Astrocyte (in vitro differentiated cells and primary cell): ENCODE measurements at places on chromosomes 16 and 17.
A peak's percentile ranks its signal among the peaks of the same experiment; 100 is the strongest.

GRCh38 chr16:24119807-24120206 lies 136.3 kb upstream of the CACNG3 start:
- no peak for DNase-seq

- DNase-seq = no peak
These were observed 757 bp downstream of the ORMDL3 start for GRCh38 chr17:39926588-39927100.

DNA sequence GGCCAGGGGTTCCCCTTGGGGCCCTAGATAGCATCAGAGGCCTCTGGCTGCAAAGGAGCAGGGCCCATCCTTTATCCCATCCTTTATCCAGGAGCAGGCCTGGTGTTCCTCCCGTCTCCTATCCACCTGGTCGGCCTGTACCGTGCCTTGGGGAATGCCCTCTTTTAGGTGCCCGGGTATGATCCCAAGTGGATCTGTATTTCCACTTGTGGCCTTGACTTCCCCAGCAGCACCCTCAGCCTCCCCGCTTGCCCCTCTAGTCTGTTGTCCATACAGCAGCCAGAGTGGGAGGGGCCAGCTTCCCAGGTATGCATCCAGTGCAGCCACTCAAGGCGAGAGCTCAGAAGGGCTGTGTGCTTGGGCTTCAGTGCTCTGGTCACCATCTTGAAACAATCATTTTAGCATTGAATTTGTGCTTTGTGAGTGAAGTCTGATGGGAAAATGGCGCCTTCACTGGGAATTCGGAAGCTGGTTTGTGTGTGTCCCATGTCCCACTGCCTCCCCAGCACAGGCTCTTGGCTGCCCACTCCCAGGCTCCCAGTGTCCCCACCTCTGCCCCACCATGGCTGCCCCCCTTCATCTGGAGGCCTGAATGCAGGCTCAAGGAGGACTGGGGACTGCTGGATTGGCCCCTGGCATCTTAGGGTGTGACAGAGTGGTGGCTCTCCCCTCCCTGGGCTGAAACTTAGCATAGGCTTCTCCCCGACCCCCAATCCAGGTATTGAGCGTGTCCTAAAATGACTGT lies 3.3 kb upstream of the RNF112 start:
- DNase-seq = no peak

GRCh38 chr17:17818088-17818526 lies 18.7 kb downstream of the SREBF1 start:
- no peak for DNase-seq

DNA sequence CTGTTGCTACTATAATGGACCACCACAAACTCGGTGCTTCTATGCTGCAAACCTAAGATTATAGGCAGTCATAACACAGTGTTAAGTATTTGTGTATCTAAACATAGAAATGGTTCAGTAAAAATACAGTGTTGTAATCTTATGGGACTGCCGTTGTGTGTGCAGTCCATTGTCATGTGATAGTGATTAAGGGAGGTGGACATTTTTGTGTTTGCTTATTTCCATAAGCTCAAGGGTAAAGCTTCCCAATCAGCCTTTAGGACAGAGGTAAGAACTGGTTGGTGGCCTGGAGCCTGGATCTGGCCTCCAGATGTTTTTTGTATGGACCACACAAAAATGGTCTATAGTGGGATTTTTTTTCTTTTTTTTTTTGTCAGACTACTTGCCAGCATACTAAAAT lies 29.9 kb downstream of the WWOX start:
- no peak for DNase-seq

DNA sequence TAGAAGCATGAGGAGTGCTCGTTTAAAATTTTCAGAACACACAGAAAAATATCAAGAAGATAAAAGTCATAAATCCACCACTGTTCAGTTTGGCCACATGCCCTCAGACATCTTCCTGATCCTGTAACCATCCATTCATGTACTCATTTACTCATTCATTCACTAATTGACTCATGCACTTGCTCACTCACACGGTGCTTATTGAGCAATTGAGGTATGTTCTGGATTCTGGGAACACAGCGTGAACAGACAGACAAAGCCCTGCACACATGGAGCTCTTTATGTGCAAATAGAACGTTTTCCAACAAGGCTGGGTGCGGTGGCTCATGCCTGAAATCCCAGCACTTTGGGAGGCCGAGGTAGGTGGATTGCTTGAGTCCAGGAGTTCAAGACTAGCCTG lies 10.2 kb upstream of the NATD1 start:
- peak; percentile 53 for DNase-seq

GRCh38 chr17:76431509-76431908 lies 21.4 kb downstream of the UBE2O start:
- DNase-seq = no peak
